ENCODE measurements at places on chromosomes 13 and 19.

- DNase-seq = no peak
Observed at GRCh38 chr19:35165200-35166058, 10.9 kb downstream of the FXYD5 start.

- DNase-seq = no peak
Observed at GRCh38 chr19:9839415-9839814, 4.3 kb downstream of the PIN1 start.

GRCh38 chr19:31610018-31610417, 260.8 kb upstream of the TSHZ3 start:
- DNase-seq = no peak

- no peak for DNase-seq
Observed at GRCh38 chr13:42899266-42899665, 92.8 kb downstream of the EPSTI1 start.

GRCh38 chr19:38735257-38735686, 9.0 kb downstream of the CAPN12 start:
- no peak for DNase-seq

DNA sequence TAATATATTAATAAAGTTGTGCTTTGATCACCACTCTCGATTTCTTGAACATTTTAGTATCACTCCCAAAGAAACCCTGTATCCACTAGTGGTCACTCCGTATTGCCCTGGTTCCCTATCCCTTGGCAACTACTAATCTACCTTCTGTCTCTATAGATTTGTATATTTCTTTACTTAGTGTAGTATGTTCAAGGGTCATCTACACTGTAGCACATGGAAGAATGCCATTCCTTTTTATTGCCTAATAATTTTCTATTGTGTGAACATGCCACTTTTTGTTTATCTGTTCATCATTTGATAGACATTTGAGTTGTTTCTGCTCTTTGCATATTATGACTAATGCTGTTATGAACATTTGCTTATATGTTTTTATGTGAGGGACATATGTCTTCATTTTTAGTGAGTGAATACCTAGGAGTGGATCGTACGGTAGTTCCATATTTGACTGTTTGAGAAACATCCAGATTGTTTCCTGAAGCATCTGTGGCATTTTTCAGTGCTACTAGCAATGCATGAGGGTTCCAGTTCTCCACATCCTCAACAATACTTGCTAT, 254.0 kb downstream of the GPC6 start:
- no peak for DNase-seq

- DNase-seq = no peak
Observed at GRCh38 chr13:99151516-99151915, 49.1 kb upstream of the UBAC2 start.

- no peak for DNase-seq
Observed at GRCh38 chr19:46213156-46213555, 16.4 kb upstream of the IGFL1 start.

- DNase-seq = no peak
Observed at GRCh38 chr13:48146636-48147035, 51.7 kb upstream of the MED4 start.

DNA sequence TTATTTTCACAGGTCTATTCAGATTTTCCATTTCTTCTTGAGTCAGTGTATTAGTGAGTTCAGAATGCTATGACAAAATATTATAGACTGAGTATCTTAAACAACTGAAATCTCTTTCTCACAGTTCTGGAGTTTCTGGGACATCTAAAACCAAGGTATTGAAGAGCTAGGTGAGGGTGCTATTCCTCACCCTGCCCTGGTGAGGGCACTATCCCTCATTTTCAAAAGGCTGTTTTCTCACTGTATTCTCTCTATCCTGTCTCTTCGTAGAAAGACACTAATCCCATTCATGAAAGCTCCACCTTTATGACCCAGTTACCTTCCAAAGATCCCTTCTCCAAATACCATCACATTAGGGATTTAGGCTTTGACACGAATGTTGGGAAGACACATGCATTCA, 1617.1 kb downstream of the PCDH9 start:
- no peak for DNase-seq

DNA sequence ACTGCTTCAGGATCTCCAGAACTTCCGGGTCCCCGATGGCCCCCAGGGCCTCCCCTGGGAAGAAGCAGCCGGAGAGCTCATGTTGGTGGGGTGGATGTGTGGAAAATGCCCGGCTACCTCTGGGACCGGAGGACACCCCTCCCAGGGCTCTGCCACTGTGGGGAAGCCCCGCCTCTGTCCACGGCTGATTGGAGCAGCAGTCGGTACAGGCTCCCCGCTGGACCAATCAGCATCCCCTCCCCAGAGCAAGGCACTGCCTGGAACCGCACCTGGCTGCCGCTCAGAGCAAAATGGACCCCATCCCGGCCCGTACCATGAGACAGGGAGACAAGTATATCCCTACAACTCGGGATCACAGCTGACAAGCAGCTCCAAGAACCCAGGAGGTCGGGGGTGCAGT, 6.4 kb downstream of the DOHH start:
- DNase-seq = no peak

- DNase-seq = no peak
Observed at GRCh38 chr13:113635709-113636108, 22.3 kb downstream of the ATP4B start.

- DNase-seq = no peak
Observed at GRCh38 chr13:90710164-90710759, 637.2 kb upstream of the MIR17HG start.

- DNase-seq = no peak
Observed at GRCh38 chr19:39828015-39828653, 5.8 kb downstream of the DYRK1B start.

DNA sequence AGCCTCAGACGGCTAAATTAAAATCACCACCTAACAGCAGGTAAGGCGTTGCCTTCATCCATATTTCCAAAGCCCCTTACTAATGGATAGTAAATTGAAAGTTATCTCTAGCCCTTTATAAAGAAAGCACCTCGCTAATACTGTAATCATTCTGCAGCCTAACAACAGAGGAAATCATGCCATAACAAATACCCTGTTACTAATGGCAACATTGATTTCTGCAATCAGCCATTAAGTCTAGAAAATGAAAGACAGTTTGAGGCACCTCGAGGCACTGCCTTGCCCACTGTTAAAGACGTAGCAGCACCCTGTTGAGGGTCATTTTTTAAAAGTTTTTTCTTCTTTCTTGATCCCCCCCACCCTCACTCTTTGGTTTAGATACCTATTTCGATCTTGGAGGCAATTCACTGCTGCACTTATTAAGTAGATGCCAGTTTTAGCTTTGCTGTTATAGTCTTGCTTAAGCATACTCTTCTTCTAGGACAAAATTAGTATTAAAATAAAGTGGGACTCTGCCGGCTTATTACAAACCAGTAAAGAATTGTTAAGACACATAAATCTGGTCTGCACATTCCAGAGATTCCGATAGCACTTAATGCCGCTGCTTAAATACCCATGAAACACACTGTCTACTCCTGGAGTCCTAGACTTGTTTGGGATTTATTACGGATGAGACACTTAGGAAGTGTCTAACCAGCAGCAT, 74.8 kb downstream of the ZNF536 start:
- DNase-seq = no peak

DNA sequence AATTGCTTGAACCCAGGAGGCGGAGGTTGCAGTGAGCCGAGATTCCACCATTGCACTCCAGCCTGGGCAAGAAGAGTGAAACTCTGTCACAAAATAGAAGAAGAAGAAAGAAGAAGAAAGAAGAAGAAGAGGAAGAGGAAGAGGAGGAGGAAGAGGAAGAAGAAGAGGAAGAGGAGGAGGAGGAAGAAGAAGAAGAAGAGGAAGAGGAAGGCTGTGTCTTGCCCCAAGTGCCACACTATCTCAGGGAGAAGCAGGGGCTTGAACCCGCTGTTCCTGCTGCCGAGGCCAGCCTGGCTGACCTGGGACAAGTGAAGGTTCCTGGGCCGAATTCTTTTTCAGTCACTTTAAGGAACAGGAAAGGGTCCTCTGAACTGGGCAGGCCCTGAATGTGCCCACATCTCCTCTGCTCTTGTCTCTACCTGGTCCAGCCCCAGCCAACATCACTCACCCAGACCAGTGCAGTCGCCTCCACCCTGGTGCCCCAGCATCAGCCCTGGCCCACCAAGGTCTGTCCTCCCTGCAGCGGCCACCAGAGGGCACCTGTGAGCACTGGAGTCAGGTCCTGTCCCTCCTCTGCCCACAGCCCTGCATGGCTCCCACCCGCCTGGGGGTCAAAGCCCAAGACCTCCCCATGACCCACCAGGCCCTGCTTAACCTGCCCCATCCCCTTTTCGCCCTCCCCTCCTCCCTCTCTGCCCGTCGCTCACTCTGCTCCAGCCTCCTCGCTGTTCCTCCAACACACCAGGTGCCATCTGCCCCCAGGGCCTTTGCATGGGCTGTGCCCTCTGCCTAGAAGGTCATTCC, 20.0 kb downstream of the TICAM1 start:
- peak; percentile 83 for DNase-seq

- DNase-seq = no peak
Observed at GRCh38 chr13:27425158-27425917, 919 bp downstream of the GTF3A start.

- no peak for DNase-seq
Observed at GRCh38 chr13:31964168-31964567, 67.4 kb upstream of the FRY start.

GRCh38 chr13:101626925-101627555, 174.6 kb downstream of the ITGBL1 start:
- DNase-seq = no peak

DNA sequence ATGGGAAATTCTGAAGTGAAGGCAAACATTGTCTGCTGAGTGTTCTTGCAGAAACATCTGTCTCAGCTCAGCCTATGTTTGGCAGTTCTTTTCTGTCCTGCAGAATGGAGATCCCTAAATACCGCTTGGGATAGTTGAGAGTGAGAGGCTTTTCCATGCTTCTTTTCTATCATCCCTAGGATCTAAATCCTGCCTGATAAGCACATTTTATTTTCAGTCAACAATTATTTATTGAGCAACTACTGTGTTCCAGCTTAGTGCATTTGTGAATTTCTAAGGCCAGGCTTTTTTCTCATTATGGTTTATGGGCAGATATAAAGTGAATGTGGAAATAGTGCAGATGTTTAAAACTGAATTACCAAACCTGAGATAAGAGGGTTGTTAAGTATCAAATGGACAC, 62.6 kb downstream of the SLC10A2 start:
- no peak for DNase-seq

GRCh38 chr13:111947876-111948275, 119.1 kb upstream of the SOX1 start:
- DNase-seq = no peak

- no peak for DNase-seq
Observed at GRCh38 chr13:47705185-47705584, 295.9 kb downstream of the SUCLA2 start.

DNA sequence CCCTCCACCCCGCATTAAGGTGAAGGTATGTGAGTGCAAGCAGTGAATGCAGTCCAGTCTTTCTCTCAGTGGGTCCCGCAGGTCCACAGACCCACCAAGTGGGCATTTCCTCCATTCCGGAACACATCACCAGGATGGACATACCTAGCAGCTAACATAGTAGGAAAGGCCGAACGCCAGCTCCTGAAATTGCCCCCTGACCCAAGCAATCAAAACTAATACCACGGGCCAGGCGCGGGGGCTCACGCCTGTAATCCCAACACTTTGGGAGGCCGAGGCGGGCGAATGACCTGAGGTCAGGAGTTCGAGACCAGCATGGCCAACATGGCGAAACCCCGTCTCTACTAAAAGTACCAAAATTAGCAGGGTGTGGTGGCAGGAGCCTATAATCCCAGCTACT, 71.7 kb upstream of the VSTM2B start:
- DNase-seq = no peak

DNA sequence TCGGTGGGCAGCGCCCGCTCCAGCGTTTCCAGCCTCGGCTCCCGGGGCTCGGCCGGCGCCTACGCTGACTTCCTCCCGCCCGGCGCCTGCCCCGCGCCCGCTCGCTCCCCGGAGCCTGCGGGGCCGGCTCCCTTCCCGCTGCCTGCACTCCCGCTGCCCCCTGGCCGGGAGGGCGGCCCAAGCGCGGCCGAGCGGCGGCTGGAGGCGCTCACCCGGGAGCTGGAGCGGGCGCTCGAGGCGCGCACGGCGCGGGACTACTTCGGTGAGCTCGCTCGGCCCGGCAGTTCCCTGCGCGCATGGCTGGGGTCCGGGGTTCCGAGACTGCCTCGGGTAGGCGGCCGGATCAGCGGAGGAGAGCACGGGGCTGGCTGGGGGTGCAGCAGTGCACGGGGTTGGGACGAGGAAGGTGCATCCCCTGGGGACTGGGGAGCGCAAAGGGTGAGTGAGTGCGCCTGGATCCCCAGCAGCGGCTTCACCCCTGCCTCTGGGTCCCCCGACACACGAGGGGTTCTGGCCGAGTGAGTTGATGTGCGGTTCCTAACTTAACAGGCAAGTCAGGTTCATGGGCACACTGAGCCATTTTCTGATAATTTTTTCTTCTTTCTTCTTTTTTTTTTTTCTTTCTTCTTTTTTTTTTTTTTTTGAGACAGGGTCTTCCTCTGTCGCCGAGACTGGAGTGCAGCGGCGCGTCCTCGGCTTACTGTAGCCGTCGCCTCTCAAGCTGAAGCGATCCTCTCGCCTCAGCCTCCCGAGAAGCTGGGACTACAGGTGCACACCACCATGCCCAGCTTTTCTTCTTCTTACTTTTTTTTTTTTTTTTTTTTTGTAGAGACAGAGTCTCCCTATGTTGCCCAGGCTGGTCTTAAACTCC, 1.1 kb downstream of the WTIP start:
- DNase-seq = no peak

GRCh38 chr19:1146412-1146699, 27.7 kb downstream of the SBNO2 start:
- no peak for DNase-seq

DNA sequence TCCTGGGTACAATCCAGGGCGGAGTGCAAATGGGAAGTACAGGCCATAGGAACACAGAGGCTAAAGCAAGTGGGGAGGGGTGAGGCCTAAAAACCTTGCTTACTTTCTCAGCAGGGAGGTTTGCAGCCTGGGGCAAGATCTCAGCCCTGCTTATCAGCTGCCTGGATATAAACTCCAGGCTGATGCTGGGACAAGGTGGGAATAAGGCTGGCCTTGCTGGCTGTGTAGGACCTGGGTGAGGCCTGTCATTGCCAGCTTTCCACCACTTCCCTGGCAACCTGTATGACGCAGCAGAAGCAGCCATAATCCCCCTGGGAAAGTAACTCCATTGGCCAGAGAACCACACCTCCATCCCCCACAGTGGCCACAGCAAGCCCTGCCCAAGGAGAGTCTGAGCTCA, 279.1 kb upstream of the ATXN8OS start:
- DNase-seq = no peak

- no peak for DNase-seq
Observed at GRCh38 chr13:86922936-86923335, 748.2 kb upstream of the SLITRK5 start.

Measured in activated CD4-positive, CD25-positive, alpha-beta regulatory T cell treated with anti-CD3 and anti-CD28 coated beads, Interleukin-2, amount 50 U/mL, for 16 hours (primary cell).